ENCODE measurements at places on chromosomes 12 and 14. TPM values are rescaled to one million over a fixed set of nuclear protein-coding genes. Genes with fewer than 3 reads are reported as not detected.

LAG3 gene
- polyA plus RNA-seq: 3.0 TPM

KRT77 gene
- not detected for polyA plus RNA-seq

SMOC1 gene
- polyA plus RNA-seq: 2.1 TPM

B4GALNT3 gene
- polyA plus RNA-seq: 2.7 TPM

FGD4 gene
- 28.5 TPM for polyA plus RNA-seq

GPR68 gene
- 3.1 TPM for polyA plus RNA-seq

EPS8 gene
- 44.5 TPM for polyA plus RNA-seq

IL22 gene
- not detected for polyA plus RNA-seq

KCNA5 gene
- polyA plus RNA-seq: 1.8 TPM

SLC6A12 gene
- polyA plus RNA-seq: 0.95 TPM

LRTM2 gene
- polyA plus RNA-seq: not detected

PTPN21 gene
- 35.9 TPM for polyA plus RNA-seq

AQP6 gene
- polyA plus RNA-seq: 0.45 TPM

KCNMB4 gene
- polyA plus RNA-seq: 21.6 TPM

SOX5 gene
- polyA plus RNA-seq: 35.5 TPM

PAX9 gene
- polyA plus RNA-seq: 0.38 TPM

SDR9C7 gene
- 0.18 TPM for polyA plus RNA-seq

NGB gene
- polyA plus RNA-seq: not detected

GYS2 gene
- 0.31 TPM for polyA plus RNA-seq

ZC3H10 gene
- 6.7 TPM for polyA plus RNA-seq

HOTAIR gene
- polyA plus RNA-seq: not detected

INSM2 gene
- polyA plus RNA-seq: not detected

SLC39A5 gene
- polyA plus RNA-seq: 3.6 TPM

ZDHHC22 gene
- polyA plus RNA-seq: not detected

NACA gene
- 2,541 TPM for polyA plus RNA-seq

WNK1 gene
- polyA plus RNA-seq: 109 TPM

IL31 gene
- polyA plus RNA-seq: not detected

ALDH2 gene
- polyA plus RNA-seq: 106 TPM

KRT71 gene
- not detected for polyA plus RNA-seq

ACOT6 gene
- polyA plus RNA-seq: not detected

HCAR2 gene
- polyA plus RNA-seq: 0.10 TPM

SPRING1 gene
- 32.0 TPM for polyA plus RNA-seq

CPSF2 gene
- polyA plus RNA-seq: 57.0 TPM

DNAJC22 gene
- 6.8 TPM for polyA plus RNA-seq

RASSF3 gene
- polyA plus RNA-seq: 30.3 TPM

TMBIM6 gene
- 460 TPM for polyA plus RNA-seq

RFX4 gene
- not detected for polyA plus RNA-seq

FOXN4 gene
- polyA plus RNA-seq: 0.51 TPM

NELL2 gene
- polyA plus RNA-seq: 33.8 TPM

EPYC gene
- polyA plus RNA-seq: not detected

EVL gene
- polyA plus RNA-seq: 197 TPM

KRT7 gene
- polyA plus RNA-seq: 24.1 TPM

HVCN1 gene
- polyA plus RNA-seq: 19.3 TPM

KRT86 gene
- 0.07 TPM for polyA plus RNA-seq

LRRK2 gene
- polyA plus RNA-seq: 6.4 TPM

CELA1 gene
- polyA plus RNA-seq: not detected

MAX gene
- polyA plus RNA-seq: 64.2 TPM

TAS2R9 gene
- polyA plus RNA-seq: not detected

CARMIL3 gene
- polyA plus RNA-seq: 1.4 TPM

All from left lung (tissue), 14 donors.